ENCODE measurements at places on chromosomes 7 and 10. TPM values are rescaled to one million over a fixed set of nuclear protein-coding genes. Genes with fewer than 3 reads are reported as not detected.

Gene C10orf71
- total RNA-seq, result 10.8 TPM

DNA sequence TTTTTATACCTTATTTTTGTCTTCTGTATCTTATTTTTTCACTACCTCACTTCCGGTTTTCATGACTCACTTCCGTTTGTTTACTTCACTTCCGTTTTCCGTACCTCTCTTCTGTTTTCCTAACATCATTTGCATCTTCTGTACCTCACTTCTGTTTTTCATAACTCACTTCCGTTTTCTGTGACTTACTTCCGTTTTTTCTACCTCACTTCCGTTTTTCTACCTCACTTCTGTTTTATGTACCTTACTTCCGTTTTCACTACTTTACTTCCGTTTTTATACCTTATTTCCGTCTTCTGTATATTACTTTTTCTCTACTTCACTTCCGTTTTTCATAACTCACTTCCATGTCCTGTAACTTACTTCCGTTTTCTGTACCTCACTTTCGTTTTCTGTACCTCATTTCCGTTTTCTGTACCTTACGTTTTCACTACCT, 492.5 kb upstream of the AKR1E2 start:
- DNase-seq, result no peak

Gene ELN
- total RNA-seq, result 142 TPM

Gene AKR1D1
- not detected for total RNA-seq

- peak; percentile 64 for DNase-seq
Observed at GRCh38 chr7:134450294-134451000, 8.5 kb downstream of the AKR1B1 start.

- peak; percentile 25 for DNase-seq
Observed at GRCh38 chr7:133253519-133253875, 619 bp downstream of the EXOC4 start.

DNA sequence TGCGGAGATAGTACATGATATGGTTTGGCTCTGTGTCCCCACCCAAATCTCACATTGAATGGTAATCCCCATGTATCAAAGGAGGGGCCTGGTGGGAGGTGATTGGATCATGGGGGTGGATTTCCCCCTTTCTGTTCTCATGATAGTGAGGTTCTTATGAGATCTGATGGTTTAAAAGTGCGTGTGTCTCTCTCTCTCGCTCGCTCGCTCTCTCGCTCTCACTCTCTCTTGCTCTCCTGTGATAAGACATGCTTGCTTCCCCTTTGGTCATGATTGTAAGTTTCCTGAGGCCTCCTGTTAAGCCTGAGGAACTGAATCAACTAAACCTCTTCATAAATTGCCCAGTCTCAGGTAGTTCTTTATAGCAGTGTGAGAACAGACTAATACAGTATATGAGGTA, 171.9 kb downstream of the NSUN6 start:
- no peak for DNase-seq

DNA sequence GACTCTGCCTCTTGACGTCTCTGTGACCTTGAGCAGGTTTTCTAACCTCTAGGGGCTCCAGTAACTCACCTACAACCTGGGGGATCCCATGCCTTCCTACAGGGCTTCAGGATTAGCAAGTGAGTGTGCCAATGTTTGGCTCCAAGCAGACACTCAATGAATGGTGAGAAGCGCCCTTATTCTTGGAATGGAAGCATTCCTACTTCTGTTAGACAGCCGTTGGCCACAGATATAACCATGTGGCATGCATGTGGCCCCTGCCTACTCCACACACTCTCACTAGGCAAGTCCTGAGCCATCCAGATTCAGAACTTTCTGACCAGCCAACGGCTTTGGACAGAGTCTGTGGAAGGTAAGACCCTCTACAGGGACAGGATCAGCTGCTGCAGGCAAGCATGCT, 108.9 kb upstream of the LYZL2 start:
- DNase-seq, result no peak

GRCh38 chr7:151244196-151244840, 4.2 kb downstream of the SMARCD3 start:
- peak; percentile 62 for DNase-seq

Gene GHRHR
- 1.3 TPM for total RNA-seq

DNA sequence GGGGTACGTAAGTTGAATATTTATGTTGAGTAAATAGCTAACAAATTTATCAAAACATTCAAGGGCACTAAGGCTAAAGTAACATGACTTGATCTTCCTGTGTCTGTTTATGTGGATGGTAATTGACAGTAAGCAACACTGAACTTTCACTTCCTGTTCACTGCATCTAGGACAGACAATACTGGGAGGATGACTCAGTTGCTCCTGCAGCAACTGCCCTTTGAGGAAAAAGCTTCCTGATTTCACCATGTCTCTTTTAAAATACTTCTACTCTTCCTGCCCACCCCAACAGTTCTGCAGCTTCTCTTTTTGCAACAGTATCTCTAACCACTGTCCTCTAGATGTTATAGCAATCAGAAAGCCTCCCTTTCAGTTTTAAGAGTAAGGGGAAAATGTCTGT, 76.6 kb upstream of the HGF start:
- DNase-seq, result peak; percentile 83

Gene NPC1L1
- total RNA-seq, result not detected

DNA sequence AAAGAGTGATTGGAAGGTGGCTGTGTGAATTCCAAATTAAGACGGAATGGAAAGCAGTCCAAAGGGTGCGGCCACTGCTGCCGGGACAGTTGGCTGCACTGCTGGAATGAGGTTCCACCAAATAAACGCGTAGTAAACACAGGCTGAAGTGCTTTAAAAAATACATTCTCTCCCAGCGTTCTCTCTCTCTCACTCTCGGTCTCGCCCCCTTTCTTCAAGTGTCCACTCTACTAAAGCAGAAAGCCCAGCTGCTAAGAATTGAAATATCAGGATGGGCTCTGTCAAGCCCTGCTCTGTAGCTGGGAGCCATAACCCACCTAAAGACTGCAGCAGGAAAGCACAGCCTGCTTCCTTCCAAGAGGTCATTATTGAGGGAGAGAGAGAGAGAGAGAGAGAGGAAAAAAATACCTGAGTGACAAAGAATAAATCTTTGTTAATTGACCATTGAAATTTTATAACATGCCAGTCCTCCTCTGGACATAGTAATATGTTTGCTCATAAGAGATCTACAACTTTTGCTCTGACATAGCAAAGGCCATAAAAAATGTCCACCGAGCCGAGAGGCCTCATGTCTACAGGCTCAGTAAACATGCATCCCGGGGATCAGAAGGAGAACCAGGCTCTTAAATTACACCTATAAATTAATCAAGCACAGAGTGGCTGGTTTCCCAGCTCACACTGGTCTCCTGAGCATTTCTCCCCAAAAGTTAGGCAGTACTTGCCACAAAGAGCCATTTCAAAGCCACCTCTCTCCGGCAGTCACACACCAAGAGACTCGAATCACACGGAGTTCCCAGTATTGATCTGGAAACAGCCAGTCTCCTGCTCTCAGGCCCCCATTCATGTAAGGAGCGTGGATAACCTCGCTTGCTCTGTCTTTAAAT, 72.8 kb downstream of the FGFR2 start:
- DNase-seq, result peak; percentile 82

DNA sequence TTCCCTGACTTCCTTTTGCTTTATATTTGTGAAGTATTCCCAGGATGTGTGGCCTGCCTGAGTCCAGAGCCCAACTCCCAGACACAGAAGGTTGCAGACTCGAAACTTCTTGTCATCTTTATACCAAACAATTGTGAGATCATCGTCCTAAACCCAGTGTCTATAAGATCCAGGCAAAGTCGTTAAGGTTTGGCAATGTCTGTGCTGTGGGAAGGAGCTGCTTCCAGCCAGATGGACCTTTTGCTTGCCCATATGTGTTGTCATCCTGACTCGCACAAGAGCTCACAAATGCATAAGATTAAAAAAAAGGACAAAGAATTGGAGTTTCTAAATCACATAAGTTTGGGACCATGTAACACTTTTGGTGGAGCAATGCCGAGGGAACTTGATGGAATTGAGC, 37.0 kb downstream of the WNT2 start:
- DNase-seq, result peak; percentile 17

DNA sequence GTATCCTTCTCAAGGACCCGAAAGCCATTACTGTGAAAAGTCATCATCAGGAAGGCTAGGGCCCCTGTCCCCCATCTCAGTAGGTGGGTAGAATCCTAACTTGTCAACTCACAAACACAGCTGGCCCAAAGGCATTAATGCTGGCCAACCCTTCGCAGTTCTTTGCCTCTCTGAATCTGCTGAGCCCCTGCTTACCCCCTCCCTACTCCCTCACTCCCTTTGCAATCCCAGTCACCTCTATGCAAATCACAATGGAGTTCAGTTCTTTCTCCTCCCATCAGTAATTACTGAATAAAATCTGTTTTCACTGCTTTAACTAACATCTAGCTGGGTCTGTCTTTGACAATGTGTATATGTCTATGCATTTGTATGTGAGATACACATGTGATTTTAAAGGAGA, 38.1 kb upstream of the AOAH start:
- DNase-seq, result no peak

All from muscle of leg (tissue), 16 donors.